ENCODE measurements at places on chromosomes 13 and 19.

- DNase-seq: peak; percentile 76
These were observed 73.7 kb upstream of the IPO5 start for GRCh38 chr13:97879646-97880310.

GRCh38 chr13:75356421-75356820, 125.5 kb downstream of the TBC1D4 start:
- DNase-seq: no peak

DNA sequence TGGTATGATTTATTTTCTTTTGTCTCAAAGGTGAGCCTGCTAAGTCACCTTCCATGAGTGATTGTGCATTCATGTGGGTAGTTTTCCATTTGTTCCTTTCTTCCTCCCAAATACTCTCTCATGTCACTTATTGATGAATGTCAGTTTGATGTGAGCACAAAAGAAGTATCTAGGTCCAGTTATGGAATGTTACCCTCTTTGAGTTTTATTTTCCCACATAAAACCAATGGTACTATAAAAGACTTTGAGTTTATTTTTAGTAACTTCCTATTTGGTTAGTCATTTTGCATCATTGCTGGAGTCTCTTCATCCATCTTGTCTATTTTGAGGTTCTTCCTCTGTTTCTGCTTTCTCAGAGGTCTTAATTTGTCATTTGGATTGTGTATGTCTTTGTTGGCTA, 321.3 kb downstream of the GPC6 start:
- DNase-seq: no peak

DNA sequence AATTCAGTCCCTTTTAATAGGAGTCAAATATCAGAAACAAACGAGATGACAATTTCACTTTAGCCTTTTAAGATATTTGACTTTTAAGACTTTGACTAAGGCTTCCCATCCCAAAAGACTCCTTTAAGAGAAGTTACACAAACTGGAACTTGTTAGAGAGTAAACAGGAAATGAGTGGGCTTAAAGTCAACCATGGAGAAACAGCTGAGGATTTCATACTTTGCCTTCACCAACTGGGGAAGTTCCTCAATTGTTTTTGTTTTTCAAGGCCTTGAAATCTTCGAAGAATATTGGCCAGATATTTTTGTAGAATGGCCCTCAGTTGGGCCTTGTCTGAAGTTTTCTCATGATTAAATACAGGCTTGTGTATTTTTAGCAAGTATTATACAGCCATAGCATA, 227.3 kb downstream of the POU4F1 start:
- no peak for DNase-seq

DNA sequence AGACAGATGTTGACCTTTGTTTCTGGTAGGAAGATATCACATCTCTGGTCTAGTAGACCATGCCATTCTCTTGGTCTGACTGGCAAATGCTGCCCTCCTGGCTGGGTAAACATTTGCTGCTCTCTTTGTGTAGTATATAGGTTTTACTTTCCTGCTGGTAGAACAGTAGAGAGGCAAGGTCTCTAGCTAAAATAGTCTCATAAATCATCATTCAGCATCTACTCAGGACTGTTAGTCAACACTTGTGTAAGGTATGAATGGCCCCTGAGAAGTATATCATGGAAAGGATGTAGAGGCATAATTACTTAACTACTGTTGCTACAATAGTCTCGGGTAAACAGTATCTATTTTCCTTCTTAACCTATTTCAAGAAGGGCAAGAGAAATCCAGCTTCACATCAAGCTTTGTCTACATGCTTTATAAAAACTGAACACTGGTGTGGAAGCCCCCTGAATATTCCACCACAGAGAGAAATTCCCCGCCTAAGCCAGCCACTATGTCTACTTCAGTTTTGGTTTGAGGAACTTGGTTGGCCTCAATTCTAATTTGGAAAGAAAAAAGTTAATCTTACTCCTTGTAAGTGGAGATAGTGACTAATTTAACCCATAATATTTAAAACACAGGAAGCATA, 18.4 kb upstream of the MYCBP2 start:
- DNase-seq: no peak

- no peak for DNase-seq
These were observed 11.5 kb downstream of the KLC3 start for GRCh38 chr19:45352062-45352461.

DNA sequence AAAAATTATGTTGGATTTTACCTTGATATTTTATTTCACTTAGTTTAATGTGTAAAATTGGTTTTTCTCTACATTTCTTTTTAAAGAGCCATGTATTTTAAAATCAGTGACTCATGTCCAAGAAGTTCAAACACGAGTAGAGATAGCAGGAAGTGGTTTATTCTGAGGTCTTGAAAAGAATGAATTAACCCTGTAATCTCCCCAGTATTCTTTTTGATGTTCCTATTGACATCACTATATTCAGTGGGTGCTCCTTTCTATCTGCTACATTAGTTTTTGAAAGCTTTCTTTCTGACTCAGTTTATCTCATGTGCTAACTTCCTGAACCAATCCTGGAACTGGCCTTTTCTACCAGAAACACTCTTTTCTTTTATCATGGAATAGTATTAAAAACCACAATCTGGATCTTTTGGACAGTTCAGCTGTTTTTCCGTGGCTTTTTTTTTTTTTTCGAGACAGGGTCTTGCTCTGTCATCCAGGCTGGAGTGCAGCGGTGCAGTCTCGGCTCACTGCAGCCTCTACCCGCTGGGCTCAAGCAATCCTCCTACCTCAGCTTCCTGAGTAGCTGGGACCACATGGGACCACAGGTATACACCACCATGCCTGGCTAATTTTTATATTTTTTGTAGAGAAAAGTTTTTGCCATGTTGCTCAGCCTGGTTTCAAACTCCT, 114.9 kb downstream of the PCCA start:
- no peak for DNase-seq

GRCh38 chr13:113981611-113982295, 7.9 kb upstream of the C13orf46 start:
- DNase-seq: no peak

DNA sequence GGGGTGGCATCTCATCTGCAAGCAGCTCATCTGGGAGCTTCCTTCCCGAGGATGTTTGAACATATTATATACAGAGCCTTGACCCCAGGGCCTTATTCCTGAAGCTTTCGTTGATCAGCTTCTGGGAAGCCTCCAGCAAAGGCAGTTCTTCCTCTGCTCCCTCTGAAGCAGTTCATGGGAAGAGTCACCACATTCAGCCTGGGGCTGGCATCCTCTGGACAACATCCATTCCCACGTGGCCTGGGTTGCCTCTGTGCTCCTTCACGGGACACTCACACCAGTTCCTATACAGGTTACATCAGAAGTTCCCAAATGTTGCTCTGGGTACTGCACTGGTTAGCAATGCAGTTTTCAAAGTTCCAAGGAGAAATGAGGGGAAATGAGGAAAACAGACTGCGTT, 29.6 kb downstream of the COL4A2 start:
- DNase-seq: no peak

DNA sequence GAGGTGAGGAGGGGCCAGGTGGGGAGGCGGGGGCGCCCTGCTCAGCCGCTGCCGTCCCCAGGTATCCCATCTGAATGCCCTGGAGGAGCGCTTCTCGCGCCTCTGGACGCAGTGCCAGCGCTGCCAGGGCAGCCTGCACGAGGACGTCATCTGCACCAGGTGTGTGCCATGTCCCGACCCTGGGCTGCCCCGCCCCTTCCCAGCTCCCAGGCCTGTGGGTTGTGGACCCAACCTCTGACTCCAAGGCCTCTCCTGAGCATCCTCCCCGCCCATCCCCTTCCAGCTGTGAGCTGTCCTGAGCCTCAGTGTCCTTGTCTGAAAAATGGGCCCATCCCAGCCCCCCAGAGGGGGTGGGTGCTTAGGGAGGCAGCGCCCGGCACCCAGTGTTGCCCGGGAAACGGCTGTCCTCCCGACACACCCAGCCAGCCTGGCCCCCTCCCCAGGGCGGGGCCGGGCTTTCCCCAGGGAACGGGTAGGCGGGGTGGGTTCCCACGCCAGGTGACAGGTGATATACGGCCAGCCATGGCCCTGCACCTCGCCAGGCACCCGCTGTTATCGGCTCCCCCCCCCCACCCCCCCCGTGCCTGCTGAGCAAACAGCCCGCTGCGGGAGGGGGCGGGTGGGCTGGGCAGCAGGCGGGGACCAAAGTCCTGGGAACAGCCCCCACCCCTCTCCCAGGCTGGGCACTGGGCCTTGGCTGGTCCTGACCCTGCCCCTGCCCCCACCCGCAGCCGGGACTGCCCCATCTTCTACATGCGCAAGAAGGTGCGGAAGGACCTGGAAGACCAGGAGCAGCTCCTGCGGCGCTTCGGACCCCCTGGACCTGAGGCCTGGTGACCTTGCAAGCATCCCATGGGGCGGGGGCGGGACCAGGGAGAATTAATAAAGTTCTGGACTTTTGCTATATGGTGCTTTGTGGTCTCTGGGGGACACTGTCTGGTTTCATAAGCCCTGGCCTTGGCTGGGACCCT, 1.3 kb upstream of the SPIB start:
- DNase-seq: no peak

- no peak for DNase-seq
These were observed 331.3 kb downstream of the NDFIP2 start for GRCh38 chr13:79812070-79812850.

GRCh38 chr13:62209529-62209928, 793.9 kb upstream of the PCDH20 start:
- no peak for DNase-seq

GRCh38 chr13:91245288-91245687, 102.2 kb upstream of the MIR17HG start:
- no peak for DNase-seq
